Activated CD4-positive, alpha-beta T cell treated with anti-CD3 and anti-CD28 coated beads, Interleukin-2, Interleukin-6, amounts not matched to agents 100 ng/mL and 50 ng/mL, durations not matched to agents 16 hours and 8 hours (primary cell): ENCODE measurements at places on chromosomes 5 and 9.

- DNase-seq, result no peak
Observed at GRCh38 chr5:180399401-180400215, 46.5 kb upstream of the GFPT2 start.

GRCh38 chr9:4417578-4418325 lies 72.5 kb upstream of the SLC1A1 start:
- no peak for DNase-seq

GRCh38 chr5:14842117-14842516 lies 29.5 kb downstream of the ANKH start:
- no peak for DNase-seq

- DNase-seq, result no peak
Observed at GRCh38 chr5:17910318-17910717, 276.1 kb downstream of the TAF11L14 start.

DNA sequence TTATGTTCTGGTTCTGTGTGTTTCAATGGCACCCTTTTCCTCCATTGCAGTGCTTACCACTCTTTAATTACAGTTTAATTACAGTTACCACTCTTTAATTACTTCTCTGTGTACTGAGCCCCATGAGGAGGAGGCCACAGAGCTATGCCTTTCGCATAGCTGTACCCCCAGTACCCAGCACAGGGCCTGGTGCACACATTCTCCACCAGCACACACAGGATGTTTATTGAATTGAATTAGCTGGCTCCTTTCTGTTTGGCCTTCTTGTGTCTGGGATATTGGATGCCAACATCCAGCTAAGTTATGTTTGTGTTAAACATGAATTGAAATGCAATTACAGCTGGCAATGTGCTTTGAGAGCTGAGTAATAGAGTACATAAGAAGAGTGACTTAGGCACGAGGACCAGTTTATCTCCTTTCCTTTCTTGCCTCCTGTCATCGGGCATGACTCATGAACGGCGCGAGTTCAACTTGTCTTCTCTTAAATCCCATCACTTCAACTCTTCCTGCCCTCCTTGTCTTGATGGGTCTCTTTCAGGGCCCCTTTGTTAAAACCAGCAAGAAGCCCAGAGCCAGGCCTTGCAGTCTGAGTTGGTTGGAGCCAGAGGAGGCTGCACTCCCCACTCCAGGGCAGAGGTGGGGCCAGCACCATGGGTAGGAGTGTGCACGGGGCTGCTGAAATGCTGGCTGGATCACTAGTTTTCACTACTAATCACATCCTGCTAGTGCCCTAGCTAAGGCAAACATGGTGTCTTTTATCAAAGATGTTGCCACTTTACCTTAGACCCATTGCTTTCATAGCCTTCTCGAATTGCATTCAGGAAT lies 37.4 kb downstream of the MVB12B start:
- no peak for DNase-seq

- no peak for DNase-seq
Observed at GRCh38 chr5:57431759-57432158, 50.9 kb downstream of the ACTBL2 start.

GRCh38 chr9:16245756-16246440 lies 624.6 kb downstream of the BNC2 start:
- DNase-seq, result no peak

DNA sequence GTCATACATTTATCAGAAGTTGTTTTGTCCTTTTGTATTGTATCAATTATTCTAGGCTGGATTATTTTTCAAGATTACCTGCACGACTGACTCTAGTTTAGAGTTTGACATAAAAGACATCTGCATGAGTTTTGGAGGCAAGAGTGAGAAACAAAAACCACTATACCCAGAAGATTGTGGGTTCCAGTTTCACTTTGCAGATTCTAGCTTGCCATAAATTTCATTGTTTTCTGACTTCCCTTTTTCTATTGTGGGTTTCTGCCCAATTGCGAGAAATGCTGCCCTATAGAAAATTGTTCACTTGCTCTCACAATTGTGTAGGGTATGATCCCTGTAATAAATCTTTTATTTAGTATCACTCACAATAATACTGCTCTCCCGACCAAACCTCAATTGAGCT lies 1043.4 kb upstream of the CDH10 start:
- no peak for DNase-seq

DNA sequence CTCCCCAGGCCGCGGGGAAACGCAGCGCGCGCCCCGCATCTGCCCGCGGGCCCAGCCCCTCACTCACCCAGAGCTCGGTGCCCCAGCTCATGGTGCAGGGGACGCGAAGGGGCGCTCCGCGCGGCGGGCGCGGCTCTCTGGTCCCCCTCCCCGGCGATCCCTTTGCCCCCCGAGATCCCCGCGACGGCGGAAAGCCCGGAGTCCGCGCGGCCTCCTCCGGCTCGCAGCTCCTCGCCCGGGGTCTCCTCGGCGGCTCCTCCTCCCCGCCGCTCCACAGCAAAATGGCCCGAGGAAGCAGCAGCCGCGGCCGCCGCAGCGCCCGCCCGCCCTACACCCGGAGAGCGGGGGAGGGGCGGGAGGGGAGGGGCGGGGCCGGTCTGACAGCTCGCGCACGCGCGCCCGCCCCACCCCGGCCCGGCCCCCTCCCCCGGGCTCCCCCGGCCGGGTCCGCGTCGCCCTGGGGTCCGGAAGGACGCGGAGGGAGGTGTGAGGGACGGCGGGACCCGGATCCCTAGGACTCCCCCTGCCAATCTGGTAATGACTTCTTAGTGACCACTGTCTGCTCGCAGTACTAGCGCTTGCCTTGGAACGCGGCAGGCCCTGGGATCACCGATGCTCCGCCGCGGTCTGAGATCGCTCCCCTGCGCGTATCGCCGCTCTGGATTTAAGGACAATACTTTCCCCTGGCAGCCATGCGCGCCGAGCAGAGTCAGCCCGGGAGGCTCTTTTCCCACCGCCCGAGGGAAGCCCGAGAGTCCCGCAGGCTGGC lies at the start of gene FNBP1:
TSS of gene FNBP1 (minus strand) at position 305 of the 769 bp plus-strand sequence. CDS start at position 91, 214 bp downstream.
- peak; percentile 90 for DNase-seq

GRCh38 chr5:135186662-135187522 lies 152.9 kb upstream of the PITX1 start:
- DNase-seq, result no peak

GRCh38 chr9:97617939-97618416 lies 15.2 kb downstream of the TSTD2 start:
- peak; percentile 37 for DNase-seq

DNA sequence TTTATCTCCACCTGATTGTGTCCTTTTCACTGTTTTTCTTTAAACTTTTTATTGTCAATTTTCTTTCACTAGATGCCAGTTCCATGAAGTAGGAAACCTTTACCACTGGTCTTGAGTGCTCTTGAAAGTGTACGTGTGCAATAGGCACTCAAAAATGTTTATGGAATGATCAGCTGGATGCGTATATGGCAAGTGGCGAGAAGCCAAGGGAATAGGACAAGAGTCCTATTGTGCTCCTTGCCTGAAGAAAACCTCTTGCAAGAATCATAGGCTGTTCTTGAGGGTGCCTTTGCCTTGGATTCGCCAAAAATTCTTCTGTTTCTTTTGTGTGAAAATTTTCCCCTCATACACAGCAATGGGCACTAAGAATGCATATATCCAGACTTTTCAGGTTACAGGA lies 97.7 kb downstream of the GHR start:
- no peak for DNase-seq

GRCh38 chr5:148841519-148841918 lies 15.1 kb downstream of the ADRB2 start:
- DNase-seq, result no peak

GRCh38 chr5:53127107-53127506 lies 17.6 kb upstream of the MOCS2 start:
- DNase-seq, result no peak

DNA sequence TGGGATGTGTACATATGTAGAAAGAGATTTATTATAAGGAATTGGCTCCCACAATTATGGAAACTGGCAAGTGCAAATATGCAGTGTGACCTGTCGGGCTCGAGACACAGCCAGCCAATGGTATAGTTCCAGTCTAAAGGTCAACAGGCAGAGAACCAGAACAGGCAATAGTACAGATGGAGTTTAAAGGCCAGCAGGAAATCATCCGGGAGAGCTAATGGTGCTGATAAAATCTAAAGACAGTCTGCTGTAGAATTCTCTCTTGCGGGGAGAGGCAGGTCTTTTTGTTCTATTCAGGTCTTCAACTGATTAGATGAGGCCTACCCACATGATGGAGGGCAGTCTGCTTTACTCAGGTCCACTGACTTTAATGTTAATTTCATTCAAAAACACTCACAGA lies 21.8 kb downstream of the ANKRD31 start:
- no peak for DNase-seq

DNA sequence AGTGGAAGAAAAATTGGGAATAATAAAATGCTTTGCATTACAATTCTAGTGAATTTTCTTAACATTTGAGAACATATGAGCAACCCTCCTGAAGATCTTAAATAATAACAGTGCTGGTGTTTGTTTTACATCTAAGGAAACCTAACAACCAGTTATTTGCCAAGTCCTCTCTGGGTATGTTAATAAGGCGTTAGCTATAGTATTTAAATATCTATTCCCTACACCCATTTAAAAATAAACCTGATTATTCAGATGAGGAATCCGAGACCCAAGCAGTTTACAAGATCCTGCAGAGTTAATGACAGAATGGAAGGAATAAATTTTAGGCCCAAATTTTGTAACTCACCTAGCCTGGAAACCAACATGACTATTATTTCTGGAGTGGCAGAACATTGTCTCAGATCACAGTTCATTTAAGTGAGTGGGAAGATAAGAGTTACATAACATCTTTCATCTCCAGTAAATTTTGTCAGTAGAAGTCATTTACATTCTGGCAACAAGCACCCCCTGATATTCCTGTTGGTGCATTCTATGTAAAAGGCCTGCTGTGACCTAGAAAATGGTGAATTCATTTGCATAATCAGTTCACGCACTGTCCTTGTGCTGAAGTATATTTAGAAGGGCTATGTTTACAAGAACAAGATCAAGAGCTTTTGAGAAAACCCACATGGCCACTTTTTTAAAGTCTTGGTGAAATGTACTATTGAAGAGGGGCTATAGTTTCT lies 148.2 kb downstream of the COX7C start:
- DNase-seq, result no peak

DNA sequence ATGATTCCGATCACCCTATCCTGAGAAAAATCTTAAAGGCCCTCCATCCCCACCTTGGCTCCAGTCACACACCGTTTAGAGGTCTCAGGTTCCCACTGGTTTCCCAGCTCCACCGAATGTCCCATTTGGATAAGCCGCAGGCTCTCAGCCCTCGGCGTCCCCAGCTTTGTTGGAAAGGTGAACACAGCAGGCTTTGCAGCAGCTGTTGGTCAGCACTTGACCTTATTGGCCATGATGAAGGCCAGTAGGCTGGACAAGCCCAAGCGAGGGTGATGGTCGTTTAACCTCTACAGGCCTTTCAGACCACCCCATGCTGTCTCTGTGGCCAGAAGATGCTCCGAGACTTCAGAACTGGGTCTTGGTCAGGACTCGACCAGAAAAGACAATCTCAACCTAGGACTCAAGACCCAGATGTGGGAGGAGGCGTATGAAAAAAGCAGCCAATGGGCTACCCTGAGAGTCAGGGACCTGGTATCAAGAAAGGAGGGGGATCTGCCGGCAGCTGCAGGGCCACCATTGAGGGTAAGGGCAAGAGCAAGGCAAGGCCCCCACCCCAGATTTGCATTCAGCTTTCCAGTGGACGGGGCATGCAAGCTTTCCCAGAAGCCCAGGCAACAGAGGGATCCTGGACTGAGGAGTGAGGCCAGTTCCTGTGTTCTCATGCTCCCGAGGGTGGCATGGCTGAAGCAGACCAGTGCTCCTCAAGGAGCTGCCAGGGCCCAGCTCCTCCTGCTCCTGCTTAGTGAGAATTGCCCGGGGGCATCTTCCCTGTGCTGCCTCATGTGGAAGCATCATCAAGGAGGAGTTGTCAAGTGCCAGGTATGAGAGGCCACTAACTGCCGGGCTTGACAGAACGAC lies 13.4 kb downstream of the UBE2QL1 start:
- DNase-seq, result no peak

DNA sequence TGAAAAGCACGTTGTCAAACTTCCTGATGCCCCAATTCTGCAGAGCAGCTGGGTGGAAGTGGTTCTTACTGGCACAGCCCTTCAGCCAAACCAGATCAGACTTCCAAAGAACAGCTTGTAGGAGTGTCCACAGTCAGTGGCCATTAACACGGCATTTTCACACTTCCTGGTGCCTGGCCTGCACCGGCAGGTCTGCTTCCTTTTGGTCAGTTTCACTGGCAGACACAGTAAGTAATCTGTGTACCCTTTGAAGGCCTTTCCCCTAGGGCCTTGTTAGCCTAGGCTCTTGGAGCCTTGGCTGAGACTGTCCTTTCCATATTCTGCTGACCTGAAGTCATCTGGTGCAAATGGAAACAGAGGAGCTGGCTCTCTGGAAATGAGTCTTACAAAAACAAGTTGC lies 297.5 kb upstream of the TNC start:
- DNase-seq, result no peak

DNA sequence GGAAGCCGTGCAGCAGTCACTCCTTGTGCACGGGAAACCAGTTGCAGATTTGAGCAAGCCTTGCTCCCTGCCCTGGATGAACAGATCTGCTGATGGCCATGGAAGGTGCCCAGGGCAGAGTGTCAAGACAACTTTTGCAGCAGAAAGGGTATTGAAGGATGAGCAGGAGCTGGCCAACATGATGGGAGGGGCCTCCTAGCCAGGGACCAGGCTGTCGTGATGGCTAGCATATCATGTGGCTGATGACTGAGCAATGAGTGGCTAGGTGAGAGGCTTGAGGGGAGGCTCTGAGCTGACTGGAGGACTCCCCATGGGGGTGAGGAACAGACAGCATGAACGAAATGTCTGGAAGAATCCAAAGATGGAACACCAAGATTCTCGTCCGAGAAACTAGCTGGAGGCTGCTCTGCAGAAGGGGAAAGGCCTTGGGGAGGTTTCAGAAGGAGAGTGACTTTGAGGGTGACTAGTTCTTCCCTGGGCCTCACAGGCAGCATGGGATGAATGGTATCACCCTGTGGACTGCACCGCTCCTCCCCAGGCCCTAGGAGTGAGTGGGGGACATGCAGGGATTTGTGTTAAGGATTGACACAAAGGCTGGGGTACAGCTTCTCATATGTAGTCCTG lies 18.5 kb downstream of the PPARGC1B start:
- DNase-seq, result no peak

- peak; percentile 46 for DNase-seq
Observed at GRCh38 chr5:165630261-165630778, 2124.9 kb downstream of the MAT2B start.

DNA sequence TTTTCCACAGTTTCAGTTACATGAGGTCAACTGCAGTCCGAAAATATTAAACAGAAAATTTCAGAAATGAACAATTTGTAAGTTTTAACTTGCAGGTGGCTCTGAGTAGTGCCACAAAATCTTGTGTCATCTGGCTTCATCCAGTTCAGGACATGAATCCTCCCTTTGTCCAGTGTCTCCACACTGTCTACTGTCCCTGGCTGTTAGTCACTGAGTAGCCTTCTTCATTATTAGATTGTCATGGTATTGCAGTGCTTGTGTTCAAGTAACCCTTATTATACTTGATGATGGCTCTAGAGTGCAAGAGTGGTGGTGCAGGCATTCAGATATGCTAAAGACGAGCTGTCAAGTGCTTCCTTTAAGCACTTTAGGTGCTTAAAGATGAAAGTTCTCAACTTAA lies 65.3 kb downstream of the CFAP95 start:
- no peak for DNase-seq

- no peak for DNase-seq
Observed at GRCh38 chr9:31574006-31574765, 810.3 kb upstream of the ACO1 start.
